ENCODE measurements at places on chromosomes 4 and X.

GRCh38 chrX:119071381-119071780 is 1.4 kb upstream of the CT47C1 start:
- DNase-seq, result no peak

DNA sequence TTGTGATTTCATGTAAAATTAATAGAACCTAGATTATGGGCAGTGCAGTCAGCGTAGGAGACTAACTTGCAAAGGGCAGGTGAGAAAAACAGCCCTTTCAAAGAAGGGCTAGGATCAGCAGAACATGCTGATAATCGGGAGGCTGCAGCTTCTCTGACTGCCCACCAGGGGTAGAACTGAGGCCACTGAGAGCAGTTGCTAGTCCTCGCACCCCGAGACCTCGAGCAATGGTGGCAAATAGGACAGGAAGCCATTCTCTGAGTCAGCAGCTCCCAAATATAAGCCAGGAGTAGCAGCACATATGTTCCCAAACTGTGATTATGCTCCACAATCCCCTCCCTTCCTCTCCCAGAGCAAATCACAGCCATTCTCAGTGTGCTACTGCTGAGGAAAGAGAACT is 186.5 kb downstream of the MSL3 start:
- DNase-seq, result peak; percentile 45

GRCh38 chr4:165207016-165207430 is 338 bp upstream of the KLHL2 start:
- DNase-seq, result no peak

DNA sequence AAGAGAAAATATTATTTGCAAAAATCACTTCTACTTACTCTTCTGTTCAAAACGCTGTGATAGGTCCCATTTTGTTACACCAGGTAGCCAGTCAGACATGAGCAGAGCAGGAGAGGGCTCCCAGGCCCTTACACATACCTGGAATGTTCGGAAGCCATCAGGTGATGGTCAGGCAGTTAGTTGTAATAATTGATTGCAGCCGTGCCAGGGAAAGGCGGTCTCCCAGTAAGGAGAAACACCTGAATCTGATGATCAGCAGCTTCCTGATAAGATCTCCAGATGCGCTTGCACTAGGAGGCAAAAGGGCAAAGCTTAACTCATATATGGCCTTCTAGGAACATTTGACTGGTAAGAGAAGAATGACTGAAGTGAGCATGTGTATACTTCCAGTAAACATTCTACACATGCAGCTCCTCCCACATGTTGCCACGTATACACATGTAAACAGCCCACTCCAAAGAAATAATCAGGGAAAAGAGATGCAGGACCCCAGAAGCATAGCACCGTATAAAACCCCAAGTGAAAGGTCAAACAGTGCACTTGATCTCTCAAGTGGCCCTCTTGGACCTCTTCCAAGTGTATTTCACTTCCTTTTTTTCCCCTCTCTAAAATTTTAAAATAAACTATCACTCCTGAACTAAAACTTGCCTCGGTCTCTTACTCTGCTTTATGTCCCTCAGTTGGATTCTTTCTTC is 1338.0 kb downstream of the FSTL5 start:
- DNase-seq, result no peak

- no peak for DNase-seq
These were observed 494.9 kb downstream of the IDS start for GRCh38 chrX:149010013-149010852.

GRCh38 chr4:154406018-154406795 is 85.4 kb downstream of the DCHS2 start:
- no peak for DNase-seq

GRCh38 chrX:31715675-31716074 is 643.8 kb upstream of the FTHL17 start:
- peak; percentile 38 for DNase-seq

DNA sequence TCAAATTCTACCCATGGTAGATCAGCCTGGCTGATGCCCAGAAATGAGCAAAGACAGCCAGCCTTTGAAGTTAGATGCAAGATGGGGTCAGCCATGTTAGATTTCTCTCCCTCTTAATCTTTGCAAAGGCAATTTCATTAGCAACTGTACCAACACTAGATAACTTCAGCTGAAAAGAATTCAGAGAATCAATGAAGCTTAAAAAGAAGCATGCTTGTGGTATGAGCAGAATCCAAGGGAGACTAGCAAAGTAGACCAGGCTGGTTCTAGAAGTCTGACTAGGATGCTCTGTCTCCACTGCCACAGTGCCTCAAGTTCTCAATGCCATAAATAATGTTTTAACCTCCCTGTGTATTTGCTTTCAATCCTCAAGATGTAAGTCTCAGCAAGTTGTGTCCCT is 247.3 kb downstream of the SLC7A11 start:
- DNase-seq, result no peak

DNA sequence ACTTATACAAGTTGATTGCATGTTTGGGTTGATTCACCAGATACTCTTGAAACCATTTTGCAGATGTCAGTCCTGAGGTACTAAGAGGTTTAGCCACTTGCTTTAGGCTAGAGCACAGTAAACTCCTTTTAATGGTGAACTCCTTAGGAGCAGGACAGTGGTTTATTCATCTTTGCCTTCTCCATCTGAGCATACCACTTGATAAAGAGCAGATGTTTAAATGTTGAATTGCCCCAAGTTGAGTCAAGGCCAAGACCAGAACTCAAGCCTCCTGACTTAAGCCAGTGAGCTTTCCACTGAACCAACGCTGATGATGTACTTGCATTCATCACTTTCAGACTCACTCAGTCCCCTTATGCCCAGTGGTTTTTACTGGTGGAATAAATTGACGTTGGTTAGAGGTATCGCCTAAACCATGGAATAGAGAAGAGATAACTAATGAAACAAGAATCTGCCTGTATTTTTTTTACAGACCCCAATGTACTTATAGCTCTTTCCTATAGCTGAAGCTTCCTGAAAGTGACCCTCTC is 7.5 kb downstream of the DAPP1 start:
- no peak for DNase-seq
